Mammary epithelial cell (primary cell): ENCODE measurements at places on chromosomes 3 and 15. TPM values are rescaled to one million over a fixed set of nuclear protein-coding genes. Genes with fewer than 3 reads are reported as not detected.

DNA sequence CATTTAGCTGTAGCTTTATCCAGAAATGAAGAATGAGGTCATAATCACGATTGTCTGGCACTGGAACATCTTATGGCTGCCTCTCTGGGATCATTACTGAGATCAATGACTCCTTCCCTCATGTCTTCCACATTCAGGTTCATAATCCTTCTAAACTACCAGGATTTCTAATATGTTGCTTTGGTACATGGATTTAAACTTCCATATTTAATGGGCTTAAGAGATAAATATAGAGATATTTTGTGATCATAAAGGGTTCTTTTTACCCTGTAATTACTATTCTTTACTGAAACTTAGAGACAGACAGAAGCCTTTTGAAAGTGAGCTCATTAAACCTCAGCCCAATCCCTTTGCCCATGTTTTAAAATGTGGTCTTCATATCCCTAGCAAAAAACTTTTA, 575.4 kb upstream of the ALCAM start:
- DNase-seq = no peak

- no peak for DNase-seq
Measured at GRCh38 chr3:142470826-142471225, 23.0 kb upstream of the XRN1 start.

CSPG5 gene
- 0.19 TPM for polyA plus RNA-seq

DNAH12 gene
- 0.02 TPM for polyA plus RNA-seq

RASGRP1 gene
- not detected for polyA plus RNA-seq

DNA sequence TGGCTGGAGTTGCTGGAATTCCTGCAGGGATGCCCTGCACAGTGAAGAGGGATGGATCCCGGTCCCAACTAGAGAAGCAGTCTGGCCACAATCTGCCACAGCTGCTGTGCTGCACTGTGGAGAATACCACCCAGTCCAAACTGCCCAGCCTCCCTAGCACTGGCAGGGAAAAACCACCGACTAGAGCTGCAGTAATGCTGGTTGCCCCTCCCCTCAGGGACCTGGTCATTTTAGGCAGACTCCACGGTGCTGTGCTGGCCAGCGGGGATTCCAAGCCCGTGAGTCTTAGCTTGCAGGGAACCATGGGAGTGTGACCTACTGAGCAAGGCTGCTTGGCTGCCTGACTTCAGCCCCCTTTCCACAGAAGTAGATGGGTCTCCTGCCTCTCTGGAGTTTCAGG, 478.0 kb upstream of the ATP11B start:
- DNase-seq = no peak

DNA sequence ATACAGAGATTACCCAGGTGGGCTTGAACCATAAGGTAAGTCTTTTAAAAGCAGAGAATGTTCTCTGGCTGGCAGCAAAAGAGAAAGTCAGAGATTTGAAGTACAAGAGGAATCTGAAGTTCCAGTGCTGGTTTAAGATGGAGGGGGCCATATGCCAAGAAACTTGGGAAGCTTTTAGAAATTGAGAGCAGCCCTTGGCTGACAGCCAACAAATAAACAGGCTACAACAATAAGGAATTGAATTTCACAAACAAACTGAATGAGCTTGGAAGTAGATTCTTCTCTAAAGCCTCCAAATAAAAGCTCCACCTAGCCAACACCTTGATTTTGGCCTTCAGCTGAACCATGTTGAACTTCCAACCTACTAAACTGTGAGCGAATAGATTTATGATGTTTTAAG, 85.7 kb downstream of the TRIM42 start:
- DNase-seq = no peak

FMN1 gene
- polyA plus RNA-seq = 0.69 TPM

GRCh38 chr3:81658322-81658997, 103.0 kb downstream of the GBE1 start:
- no peak for DNase-seq

- no peak for DNase-seq
Measured at GRCh38 chr3:150292891-150293290, 115.2 kb upstream of the TSC22D2 start.

GAP43 gene
- not detected for polyA plus RNA-seq

GRCh38 chr3:133833880-133834620, 28.4 kb downstream of the SRPRB start:
- no peak for DNase-seq

GRCh38 chr3:181976526-181976925, 264.8 kb downstream of the SOX2 start:
- peak; percentile 2 for DNase-seq

CRTC3 gene
- polyA plus RNA-seq = 11.1 TPM

- DNase-seq = peak; percentile 82
Measured at GRCh38 chr3:133443649-133444422, 44.0 kb downstream of the BFSP2 start.

DNA sequence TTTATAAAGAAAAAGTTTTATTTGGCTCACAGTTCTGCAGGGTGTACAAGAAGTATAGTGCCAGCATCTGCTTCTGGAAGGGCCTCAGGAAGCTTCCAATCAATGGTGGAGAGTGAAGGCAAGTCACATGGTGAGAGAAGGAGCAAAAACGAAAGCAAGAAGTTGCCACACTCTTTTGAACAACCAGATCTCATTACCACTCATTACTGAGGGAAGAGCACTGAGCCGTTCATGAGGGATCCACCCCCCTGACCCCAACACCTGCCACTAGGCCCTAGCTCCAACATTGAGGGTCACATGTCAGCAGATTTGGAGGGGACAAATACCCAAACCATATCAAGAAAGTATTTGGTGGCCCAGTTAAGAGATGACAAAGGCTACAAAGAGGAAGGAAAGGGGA, 239.3 kb upstream of the UBE2E1 start:
- DNase-seq = no peak

FBXO40 gene
- polyA plus RNA-seq = not detected

DNA sequence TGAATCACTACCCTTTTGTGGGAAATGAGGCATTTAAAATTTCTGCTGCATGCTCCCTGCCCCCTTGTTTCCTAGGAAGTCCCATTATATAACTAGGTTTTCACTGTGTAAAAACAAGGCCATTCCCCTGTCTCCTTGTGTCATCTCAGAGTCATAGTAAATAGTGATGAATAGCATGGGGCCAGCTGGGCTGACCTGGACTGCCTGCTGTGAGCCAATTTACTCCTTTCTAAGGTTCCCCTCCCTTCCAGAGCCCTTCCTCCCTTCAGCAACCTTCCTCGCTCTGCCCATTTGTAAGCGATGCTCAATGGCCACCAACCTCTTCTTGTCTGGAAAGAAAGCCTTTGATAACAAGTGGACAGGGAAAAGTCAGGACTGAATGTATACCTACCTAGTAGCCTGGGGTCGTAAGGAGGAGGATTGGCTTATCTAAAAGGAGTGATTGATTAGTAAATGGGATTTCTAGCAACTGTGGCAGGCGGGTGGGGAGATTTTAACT, 11.7 kb downstream of the ITGA11 start:
- no peak for DNase-seq

DNA sequence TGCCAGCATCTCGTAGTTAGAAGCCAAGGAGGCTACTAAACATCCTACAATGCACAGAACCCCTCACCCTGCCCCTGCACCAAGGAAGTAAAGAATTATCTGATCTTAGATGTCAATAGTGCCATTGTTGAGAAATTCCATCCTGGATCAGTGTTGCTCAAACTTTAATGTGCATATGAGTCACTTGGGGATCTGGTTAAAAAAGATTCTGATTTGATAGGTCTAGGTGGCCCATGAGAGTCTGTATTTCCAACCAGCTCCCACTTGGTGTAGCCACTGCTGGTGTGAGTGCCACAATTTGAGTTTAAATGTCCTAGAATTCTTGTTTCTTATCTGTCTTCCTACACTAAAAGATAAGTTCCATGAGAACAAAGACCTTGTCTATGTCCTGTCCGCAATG, 43.7 kb downstream of the TMEM45A start:
- peak; percentile 76 for DNase-seq

GRCh38 chr15:79089331-79089889, 1.2 kb downstream of the RASGRF1 start:
- DNase-seq = no peak

GRCh38 chr3:21100656-21101359, 650.2 kb downstream of the ZNF385D start:
- DNase-seq = no peak

- no peak for DNase-seq
Measured at GRCh38 chr15:37079726-37080125, 20.6 kb downstream of the MEIS2 start.

- peak; percentile 8 for DNase-seq
Measured at GRCh38 chr15:62164396-62165103, 535 bp downstream of the C2CD4B start.

PCLAF gene
- 96.3 TPM for polyA plus RNA-seq

GRCh38 chr15:100651253-100651652, 48.9 kb downstream of the ASB7 start:
- no peak for DNase-seq

DNA sequence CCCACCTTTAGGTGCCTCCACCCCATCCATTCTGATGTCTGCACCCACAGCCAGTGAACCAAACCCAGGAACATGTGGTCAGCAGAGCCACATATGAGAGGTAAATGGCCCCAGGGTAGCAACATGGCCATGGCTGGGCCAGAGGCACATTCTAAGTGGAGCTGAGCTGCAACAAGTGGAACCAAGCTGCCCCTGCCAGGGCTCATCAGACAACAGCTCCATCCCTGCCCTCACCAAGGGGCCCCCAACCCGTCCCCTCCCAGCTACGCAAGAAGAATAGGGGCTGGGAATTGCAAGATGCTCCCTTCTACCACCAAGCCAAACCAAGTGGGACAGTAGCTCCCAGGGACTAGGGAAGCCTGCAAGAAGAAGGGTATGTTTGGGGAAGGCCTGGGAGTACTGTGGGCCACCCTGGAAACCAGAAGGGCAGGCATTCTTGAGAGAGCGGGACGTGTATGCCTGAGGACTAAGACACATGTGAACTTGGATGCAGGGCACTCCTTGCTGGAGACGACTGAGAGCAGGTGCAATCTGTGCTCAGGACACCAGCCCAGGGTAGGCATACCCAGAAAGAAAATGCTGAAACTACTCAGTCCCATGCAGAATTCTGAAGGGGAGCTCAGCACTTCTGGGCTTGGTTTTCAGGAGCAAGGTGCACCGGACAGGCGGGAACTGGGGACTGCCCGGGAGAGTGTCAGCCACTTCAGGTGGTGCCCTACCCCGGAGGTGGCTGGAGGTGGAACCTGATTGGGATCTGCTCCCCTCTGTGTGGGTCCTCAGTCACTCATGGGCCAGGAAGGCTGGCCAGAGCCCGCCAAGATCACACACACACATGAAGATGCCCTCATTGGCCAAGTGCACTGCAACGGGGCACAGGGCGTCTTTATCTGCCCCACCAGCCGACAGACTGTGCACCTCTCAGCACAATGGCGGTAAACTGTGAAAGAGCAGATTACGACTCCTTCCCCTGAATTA, 9.5 kb downstream of the MYL3 start:
- DNase-seq = no peak

GRCh38 chr15:77499087-77499760, 78.5 kb downstream of the HMG20A start:
- DNase-seq = no peak

CHRD gene
- not detected for polyA plus RNA-seq
